ENCODE measurements at places on chromosomes 1 and 21.

DNA sequence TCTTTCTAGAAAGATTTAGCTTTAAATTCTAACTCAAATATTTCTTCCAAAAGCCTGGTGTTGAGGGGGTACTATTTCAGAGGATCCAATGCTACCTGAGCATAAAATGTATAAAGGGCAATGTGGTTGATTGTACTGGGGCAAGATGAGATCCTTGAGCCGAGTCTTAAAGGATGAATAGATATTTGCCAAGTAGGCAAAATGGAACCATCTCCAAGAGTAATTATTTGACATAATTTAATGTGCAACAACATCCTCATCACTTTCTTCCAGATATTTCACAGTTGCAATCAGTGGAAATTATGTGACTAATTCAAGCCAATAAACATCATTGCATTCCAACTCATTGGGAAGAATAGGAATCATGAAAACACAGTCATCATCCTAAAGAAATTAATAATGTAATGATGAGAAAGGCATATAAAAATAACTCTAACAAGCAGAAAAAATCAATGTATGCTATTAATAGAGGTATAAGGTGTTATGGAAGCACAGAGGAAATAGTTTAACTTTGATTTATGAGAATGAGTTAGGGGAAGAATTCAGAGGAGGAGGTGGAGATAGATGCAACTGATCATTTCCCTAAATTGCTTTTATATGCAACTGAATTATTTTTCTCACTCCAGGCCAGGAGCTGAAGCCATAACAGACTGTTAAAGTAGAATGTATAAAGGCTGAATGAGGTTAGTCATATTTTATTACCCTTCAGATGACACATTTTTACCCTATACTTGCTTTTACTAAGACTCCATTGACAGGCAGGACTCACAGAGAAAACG lies 30.0 kb upstream of the RGS4 start:
- no peaks in the 10 kb centered on the region for H3K27me3 ChIP-seq
- no peak for DNase-seq
- H3K4me3 ChIP-seq = no peak overlapping the region
- no peaks in the 10 kb centered on the region for H3K36me3 ChIP-seq

- H3K36me3 ChIP-seq = no peaks in the 10 kb centered on the region
- no peak overlapping the region for H3K4me3 ChIP-seq
- H3K27ac ChIP-seq = no peak overlapping the region
- no peak for DNase-seq
- H3K4me1 ChIP-seq = peaks cover 7% of the 10 kb centered on the region
- no peaks in the 10 kb centered on the region for H3K27me3 ChIP-seq
These were observed 32.9 kb downstream of the GRHL3 start for GRCh38 chr1:24351918-24352627.

DNA sequence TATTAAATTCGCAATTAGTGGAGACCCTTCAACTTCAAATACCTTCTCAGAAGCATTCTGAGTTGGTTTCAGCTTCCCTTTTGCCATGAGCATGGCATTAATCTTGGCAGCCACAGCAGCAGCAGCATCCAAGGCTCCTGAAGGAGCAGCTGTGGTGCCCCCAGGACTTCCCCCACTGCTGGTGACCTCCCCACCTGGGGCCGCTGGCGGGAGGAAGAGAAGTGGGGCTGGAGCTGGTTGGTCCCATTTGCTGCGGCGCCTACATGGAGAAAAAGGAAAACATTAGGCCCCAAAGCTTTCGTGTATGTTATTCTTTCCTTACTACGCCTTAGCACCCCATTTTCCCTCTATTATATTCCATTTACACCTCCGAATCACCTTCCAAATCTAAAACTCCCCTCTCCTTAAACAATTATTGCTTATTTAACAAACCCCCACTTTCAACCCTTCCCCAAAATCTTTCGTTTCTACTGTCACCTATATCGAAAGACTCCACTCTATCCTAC lies 569 bp downstream of the KHDC4 start:
- H3K36me3 ChIP-seq = peaks cover 19% of the 10 kb centered on the region
- no peak overlapping the region for H3K27ac ChIP-seq
- no peaks in the 10 kb centered on the region for H3K27me3 ChIP-seq

DNA sequence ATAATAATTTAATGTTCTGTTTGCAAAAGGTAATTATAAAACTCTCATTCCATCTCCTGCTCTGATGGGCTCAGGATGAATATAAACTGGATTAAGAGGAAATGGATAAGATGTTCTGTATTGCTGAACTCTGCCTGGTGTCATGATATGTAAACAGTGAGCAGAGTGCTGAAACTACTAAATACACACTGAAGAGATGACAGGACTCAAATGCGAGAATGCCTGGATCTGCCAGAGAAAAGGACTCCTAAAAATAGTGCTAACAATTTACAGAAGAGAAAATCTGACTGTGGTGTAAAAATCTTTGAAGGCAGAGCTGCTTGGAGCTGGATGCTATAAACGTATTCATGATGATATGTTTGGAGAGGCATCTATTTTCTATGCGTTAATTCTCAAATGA lies 303.2 kb downstream of the RWDD3 start:
- H3K36me3 ChIP-seq = no peaks in the 10 kb centered on the region
- H3K4me1 ChIP-seq = no peaks in the 10 kb centered on the region
- no peak overlapping the region for H3K27ac ChIP-seq
- H3K4me3 ChIP-seq = no peak overlapping the region
- H3K27me3 ChIP-seq = no peaks in the 10 kb centered on the region

DNA sequence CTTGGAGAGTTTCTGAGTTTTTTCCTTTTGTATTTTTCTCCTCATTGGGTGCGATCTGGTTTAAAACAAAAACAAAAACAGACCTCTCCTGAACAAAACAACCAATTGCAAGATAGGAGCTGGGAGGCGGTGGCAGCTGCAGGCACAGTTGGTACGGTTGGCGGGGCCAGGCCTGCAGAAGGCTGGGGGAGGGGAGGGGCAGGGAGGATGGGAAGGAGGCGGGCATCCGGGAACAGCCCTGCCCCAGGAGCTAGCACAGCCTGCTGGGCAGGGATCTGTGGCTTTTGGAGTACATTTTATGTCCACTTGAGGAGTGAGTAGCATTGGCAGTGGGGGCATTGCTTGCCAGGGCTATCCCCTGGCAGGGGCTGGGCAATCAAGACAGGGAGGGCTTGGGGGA lies 5.2 kb downstream of the CAPN9 start:
- peaks cover 28% of the 10 kb centered on the region for H3K4me1 ChIP-seq
- peaks cover 2% of the 10 kb centered on the region for H3K27me3 ChIP-seq
- no peaks in the 10 kb centered on the region for H3K36me3 ChIP-seq
- no peak overlapping the region for H3K27ac ChIP-seq
- H3K4me3 ChIP-seq = no peak overlapping the region
- DNase-seq = no peak

DNA sequence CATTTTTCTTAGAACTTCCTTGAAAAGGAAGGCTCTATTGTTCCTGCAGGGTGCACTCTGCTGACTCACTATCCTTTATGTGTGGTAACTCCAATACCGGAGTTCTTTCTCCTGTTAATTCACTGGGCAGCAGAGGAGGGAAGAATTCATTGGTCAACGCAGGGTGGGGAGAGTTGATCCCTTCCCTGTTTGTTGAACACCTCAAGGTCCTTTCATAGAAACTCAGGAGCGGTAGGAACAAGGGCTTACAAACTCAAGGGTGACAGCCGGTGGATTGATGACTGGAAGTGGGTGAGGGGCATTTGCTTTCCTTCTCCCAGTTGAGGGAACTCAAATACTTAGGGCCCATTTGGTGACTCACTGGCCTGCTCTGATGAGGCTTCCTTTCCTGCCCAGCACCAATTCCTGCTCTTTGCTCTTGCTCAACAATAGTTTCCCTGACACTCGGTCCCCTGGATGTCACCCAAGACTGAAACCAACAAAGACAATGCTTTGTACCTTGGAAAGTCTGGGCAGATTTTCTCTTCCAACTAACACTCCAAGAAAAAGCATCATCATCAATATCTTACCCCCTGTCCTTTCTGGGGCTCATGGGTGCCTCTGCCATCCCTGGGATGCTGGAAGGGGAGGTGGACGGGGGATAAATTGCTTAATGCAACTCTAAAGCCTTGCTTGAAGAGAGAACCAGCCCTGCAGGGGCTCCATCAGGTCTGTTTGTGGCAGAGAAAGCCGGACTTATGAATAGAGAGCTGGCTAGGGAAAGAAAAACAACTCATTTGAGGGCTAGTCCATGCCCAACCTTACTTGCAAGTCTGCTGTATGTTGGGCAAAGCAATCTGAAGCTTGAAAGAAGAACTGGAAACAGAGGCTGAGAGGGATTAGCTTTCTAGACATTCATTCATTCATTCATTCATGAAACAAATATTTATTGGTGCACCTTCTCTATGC lies 9.3 kb downstream of the SLC26A9 start:
- no peaks in the 10 kb centered on the region for H3K36me3 ChIP-seq
- H3K27me3 ChIP-seq = peaks cover 12% of the 10 kb centered on the region
- H3K27ac ChIP-seq = no peak overlapping the region
- DNase-seq = no peak
- H3K4me1 ChIP-seq = no peaks in the 10 kb centered on the region

DNA sequence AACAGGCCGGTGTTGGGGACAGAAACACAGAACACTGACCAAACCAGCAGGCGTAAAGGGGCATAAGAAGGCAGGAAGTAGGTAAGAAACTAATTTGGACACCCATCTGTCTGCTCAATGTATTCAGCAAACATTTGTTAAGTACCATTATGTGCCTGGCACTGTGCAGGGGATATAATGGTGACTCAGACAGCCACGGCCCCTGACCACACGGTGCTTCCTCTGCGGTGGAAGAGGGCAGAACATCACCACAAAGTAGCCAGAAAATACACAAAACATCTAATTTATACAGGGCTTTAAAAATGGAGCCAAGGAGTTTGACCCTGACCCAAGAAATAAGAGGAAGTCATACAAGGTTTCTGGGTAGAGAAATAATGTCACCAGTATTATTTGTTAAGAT lies 12.9 kb downstream of the DNAJC11 start:
- H3K4me3 ChIP-seq = no peak overlapping the region
- no peak for DNase-seq
- H3K27me3 ChIP-seq = no peaks in the 10 kb centered on the region
- peaks cover 4% of the 10 kb centered on the region for H3K36me3 ChIP-seq
- peaks cover 26% of the 10 kb centered on the region for H3K4me1 ChIP-seq
- no peak overlapping the region for H3K27ac ChIP-seq

DNA sequence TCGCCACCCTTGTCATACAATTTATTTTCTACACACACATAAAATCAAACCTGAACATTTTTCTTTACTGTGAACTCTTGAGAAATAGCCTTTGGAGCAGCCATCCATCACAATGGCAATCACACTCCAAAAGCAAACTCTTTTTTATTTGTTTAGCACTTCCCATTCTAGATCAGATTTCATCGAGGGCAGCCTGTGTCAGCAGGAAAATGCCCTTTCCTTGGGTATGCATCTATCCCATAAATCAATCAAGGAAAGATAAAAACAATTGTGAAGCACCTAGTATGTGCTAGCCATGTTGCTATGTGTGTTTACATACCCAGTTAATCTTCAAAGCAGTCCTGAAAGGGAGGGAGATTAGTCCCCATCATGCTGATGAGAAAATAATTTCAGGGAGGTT lies 484.1 kb upstream of the USP24 start:
- H3K4me1 ChIP-seq = peaks cover 93% of the 10 kb centered on the region
- H3K27me3 ChIP-seq = no peaks in the 10 kb centered on the region
- H3K36me3 ChIP-seq = peaks cover 2% of the 10 kb centered on the region
- peak overlapping the region; percentile 78 for H3K27ac ChIP-seq

- peak overlapping the region; percentile 35 for H3K4me3 ChIP-seq
- peak overlapping the region; percentile 23 for H3K27ac ChIP-seq
- H3K27me3 ChIP-seq = peaks cover 86% of the 10 kb centered on the region
- peaks cover 52% of the 10 kb centered on the region for H3K4me1 ChIP-seq
These were observed 5.7 kb downstream of the GFI1 start for GRCh38 chr1:92480813-92481598.

DNA sequence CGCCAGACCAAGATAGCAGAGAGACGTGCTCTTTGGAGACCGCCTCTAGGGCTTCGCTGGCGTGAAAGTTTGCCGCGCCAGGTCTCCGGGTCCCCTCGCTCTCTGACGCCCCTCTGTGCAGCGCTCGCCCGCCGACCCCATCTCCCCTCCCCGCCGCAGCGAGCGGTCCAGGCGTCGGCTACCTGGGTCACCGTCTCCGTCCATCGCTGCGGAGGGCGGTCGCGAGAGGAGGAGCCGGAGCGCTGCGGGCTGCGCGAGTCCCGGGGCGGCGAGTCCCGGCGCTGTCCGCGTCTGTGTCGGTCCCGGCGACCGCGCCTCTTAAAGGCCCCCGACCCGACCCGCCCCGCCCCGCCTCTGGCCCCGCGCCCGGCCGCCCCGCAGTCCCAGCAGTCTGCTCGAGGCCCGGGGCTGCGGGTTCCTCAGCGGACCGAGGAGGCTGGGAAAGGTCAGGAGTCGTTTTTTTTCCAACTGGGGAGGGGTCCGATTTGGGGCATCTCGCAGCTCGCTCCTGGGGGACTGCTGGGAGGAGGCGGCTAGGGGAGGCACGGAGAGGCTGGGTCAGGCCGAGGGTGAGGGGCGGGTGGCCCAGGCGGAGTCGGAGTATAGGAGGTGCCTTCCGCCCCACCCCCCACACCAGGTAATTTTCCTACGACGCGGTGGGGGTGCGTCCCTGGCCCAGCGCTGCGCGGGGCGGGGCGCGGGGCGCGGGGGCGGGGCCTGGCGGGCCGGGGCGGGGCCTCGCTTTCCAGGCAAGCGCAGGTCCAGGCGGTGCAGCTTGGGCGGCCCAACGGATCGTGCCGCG lies at the start of the genes FBXO2 and FBXO44:
TSS of gene FBXO2 (minus strand) at position 293 of the 802 bp plus-strand sequence. CDS start at position 204, 89 bp downstream.
TSS of gene FBXO44 (plus strand) at position 741 of the 802 bp plus-strand sequence. CDS start 959 bp downstream, outside the sequence.
- no peak for DNase-seq
- peaks cover 6% of the 10 kb centered on the region for H3K27me3 ChIP-seq
- H3K36me3 ChIP-seq = no peaks in the 10 kb centered on the region
- no peak within 1 kb of the TSS for H3K27ac ChIP-seq

DNA sequence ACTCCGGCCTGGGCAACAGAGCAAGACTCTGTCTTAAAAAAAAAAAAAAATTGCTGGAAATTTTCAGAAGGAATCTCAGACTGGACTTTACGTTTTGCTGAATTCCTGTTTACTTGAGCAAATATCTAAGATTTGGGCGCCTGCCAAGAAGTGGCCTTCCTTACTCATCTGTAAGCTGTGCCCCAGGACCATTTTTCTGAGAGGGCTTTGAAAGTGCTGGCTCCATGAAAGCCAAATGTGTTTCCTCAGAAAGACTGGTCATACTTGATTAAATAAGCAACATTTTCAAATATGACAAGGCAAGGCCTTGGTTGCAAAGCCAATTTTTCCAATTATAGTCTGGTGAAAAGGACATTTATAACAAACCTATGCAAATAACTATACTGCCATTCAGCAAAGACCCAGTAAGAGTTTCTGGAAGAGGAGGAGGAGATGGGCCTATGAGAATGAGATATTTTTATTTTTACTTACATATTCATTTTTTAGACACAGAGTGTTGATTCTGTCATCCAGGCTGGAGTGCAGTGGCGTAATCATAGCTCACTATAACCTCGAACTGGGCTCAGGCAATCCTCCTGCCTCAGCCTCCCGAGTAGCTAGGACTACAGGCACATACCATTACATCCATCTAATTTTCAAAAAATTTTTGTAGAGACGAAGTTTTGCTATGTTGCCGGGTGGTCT lies 56.3 kb upstream of the HTR1D start:
- no peak overlapping the region for H3K4me3 ChIP-seq
- H3K4me1 ChIP-seq = peaks cover 26% of the 10 kb centered on the region
- peak overlapping the region; percentile 88 for H3K27ac ChIP-seq
- H3K27me3 ChIP-seq = no peaks in the 10 kb centered on the region
- DNase-seq = peak; percentile 74
- no peaks in the 10 kb centered on the region for H3K36me3 ChIP-seq

GRCh38 chr1:63593303-63593885 lies at the start of gene PGM1:
TSS of gene PGM1 (plus strand) at chr1:63593411. CDS start at chr1:63593489, 78 bp downstream.
- peak; percentile 89 for DNase-seq
- peak within 1 kb of the TSS; percentile 88 for H3K27ac ChIP-seq
- H3K4me1 ChIP-seq = peaks cover 6% of the 10 kb centered on the region
- H3K27me3 ChIP-seq = no peaks in the 10 kb centered on the region

All from osteocyte (in vitro differentiated cells).